ENCODE measurements at places on chromosomes 5 and 9. TPM values are rescaled to one million over a fixed set of nuclear protein-coding genes. Genes with fewer than 3 reads are reported as not detected.

ARSI gene
- 8.2 TPM for polyA plus RNA-seq

P4HA2 gene
- 52.5 TPM for polyA plus RNA-seq

MYMK gene
- 82.7 TPM for polyA plus RNA-seq

TEK gene
- polyA plus RNA-seq: 15.0 TPM

PCDHB7 gene
- polyA plus RNA-seq: 3.2 TPM

FBP2 gene
- 86.4 TPM for polyA plus RNA-seq

C9orf50 gene
- polyA plus RNA-seq: 0.26 TPM

TNFSF8 gene
- polyA plus RNA-seq: 0.65 TPM

GABBR2 gene
- 0.63 TPM for polyA plus RNA-seq
